ENCODE measurements at places on chromosomes 16 and 17.

DNA sequence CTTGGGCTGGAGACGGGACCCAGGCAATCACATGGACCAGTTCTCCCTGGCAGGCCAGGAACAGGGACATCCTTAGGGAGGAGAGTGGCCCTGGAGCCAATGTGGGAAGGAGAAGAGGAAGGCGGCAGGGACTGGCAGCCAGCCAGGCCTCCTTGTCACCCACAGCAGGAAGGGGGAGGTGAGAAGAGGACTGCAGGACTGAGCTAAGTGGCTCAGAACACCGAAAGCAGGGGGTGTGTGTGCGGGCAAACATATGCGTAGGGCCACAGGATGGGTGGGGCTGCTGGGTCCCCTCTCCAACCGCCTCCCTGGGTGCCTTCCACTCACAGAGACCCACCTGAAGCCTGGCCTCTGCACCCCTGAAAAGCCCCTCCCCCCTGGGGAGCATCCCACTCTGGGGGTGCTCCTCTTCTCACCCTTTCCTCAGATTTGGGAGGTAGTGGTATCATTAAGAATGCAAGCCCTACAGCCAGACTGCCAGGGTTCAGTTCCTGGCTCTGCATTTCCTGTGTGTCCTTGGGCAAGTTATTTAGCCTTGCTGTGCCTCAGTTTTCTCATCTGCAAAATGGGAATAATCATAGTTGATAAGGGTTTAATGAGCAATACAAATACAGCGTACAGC is 8.1 kb downstream of the PNMT start:
- no peak for DNase-seq

DNA sequence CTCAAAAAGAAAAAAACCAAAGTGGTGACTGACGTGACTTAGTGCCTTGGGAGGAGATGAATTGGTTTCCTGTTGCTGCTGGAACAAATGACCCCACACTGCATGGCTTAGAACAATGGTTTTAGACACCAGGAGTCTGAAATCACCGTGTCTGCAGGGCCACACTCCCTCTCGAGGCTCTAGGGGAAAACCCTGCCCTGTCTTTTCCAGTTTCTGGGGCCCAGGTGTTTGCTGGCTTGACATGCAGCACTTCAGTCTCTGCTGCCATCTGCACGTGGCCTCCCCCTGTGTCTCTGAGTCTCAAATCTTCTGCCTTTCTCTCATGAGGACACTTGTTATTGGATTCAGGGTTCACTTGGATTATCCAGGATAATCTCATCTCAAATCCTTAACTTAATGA is 323.8 kb upstream of the TNRC6C start:
- DNase-seq: no peak

DNA sequence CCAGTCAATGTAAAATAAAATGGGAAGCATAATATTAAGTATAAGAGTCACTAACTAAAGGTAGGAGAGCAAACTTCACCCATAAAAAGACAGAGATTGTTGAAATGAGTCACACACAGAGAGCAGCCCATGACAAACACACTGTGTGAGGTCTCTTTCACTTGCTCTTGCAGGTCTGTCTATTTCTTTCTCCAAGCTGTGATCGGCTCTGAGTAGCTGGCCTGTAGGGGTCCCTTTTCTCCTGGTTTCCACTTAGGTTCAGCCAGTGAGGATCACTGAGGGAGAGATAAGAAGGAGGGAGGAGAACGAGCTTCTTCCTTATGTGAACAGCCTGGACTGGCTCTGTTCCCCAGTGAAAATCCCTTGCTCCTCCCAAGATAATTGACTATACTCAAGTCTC is 133.7 kb upstream of the HS3ST3A1 start:
- DNase-seq: no peak

DNA sequence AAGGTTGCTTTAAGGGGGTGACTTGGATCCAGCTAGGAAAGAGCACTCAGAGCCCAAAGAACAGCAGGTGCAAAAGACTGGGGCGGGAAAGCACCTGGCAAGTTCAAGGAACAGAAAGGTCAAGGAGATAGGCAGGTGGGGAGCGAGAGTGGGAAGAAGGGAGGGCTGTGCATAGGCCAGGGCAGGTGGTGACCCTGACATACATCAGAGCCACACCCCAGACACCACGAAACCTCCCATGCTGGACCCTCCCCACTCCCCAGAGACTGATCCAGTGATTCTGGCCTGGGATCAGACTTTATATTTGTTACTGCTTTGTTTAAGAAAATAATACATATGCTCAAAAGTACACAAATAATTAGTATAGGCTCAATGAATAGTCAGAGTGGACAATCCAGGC is 48.5 kb upstream of the RBFOX3 start:
- DNase-seq: no peak

- DNase-seq: no peak
Observed at GRCh38 chr17:81710514-81711308, 1.4 kb upstream of the SLC25A10 start.

GRCh38 chr17:48610282-48611211 is at the start of gene HOXB7:
Gene HOXB7 (minus strand): TSS chr17:48611017. CDS start chr17:48610918, 99 bp downstream.
- no peak for DNase-seq

- peak; percentile 45 for DNase-seq
Observed at GRCh38 chr16:89574681-89575246, 794 bp upstream of the CPNE7 start.

- DNase-seq: no peak
Observed at GRCh38 chr17:73420897-73421296, 109.1 kb upstream of the CDC42EP4 start.

DNA sequence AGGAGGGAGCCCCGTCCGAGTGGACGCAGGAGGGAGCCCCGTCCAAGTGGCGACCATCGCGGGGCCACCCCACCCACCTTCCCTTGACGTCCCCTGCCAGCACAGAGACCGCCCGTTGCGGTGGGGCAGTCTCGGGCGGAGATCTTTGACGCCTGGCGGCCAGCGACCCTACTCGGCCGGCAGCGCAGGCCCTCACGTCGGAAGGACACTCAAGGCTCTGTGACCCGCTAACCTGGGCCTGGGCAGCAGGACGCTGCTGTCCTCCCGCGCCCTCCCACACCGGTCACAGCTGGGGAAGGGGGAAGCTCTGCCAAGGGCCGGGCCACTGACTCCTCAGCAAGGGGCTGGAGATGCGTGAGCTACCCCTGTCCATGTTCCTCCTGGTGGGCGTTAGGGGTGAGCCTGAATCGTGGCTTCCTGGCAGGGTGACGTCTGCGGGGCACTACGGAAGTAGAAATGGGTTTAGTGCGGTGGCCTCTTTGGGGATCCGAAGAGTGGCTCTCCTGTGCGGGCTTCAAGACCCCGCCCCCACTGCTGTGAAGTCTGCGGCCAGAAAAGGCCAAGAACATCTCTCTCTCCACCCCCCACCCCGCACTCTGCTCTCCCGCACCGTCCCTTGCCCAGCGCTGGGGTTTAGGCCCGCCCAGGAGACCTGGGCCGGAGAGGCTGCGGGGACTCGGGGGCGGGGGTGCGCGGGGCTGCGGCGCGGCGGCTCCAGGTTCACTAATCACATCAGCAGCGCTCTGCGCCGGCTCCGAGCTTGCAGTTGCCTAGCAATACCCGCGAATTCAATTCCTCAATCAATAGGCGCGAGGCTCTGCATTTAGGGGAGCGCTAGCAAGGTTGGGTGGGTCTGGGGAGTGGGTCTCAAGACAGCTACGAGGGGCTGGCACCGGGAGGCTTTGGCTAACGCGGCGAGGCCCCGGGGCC is 5.8 kb downstream of the CBX8 start:
- DNase-seq: no peak

- DNase-seq: no peak
Observed at GRCh38 chr16:80144191-80144590, 396.6 kb upstream of the DYNLRB2 start.

- no peak for DNase-seq
Observed at GRCh38 chr16:695355-696089, 5.3 kb upstream of the WDR24 start.

DNA sequence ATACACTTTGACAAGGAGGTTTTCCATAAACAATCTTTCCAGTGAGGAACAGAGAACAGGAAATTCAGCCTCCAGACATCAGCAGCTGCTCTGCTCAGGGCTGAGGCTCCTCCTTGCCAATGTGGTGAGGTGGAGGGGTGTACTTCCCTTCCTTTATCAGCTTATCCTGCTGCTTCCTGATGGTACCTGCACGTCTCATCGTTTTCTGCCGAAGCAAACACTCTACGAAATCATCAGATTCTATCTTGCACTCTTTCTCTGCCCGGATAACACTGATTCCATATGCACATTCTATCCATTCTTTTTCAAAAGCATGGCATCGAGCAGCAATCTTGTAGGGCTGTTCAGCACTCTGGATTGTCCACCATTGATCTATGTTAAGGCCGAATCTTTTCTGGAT is 15.4 kb upstream of the SEZ6 start:
- DNase-seq: no peak

DNA sequence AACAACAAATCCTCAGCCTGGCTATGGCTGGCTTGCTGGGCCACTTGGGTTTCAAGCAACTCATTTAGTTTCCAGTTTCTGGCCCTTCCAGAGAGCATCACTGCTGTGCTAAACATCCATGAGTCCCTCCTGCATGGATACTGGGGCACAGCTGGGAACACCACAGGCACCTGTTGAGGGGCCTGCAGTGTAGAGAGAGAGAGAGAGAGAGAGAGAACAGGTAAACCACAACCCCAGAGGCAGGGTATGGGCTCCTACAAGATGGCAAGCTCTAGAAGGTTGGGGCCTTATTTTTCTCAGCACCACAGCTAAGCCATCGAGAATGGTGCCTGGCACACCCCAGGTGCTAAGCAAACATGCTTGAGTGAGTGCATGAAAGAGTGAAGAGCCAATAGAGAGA is 120.3 kb downstream of the RBFOX3 start:
- no peak for DNase-seq

GRCh38 chr16:57178793-57179212 is 7.0 kb downstream of the PSME3IP1 start:
- no peak for DNase-seq

DNA sequence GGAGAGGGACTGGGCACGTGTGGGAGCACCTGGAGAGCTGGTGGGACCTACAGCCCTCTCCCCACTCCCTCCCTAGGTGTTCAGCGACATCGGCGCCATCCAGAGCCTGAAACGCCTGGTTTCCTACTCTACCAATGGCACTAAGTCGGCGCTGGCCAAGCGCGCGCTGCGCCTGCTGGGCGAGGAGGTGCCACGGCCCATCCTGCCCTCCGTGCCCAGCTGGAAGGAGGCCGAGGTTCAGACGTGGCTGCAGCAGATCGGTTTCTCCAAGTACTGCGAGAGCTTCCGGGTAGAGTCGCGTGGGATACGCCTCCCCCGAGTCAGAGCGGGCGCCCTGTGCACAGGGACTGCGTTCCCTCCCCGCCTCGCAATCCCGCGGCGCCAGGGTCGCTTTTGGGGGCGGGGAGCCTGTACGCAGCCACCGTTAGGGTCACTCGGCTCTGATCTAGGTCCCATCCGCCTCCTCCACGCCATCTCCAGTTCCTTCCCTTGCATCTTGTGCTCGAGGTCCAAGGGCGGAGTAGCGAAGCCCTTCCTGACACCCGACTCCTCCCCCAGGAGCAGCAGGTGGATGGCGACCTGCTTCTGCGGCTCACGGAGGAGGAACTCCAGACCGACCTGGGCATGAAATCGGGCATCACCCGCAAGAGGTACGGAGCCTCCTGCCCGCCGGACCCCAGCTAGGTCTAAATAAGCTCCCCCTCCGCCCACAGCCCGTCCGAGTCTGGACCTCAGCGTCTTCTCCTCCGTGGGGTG is 13.0 kb downstream of the SARM1 start:
- DNase-seq: no peak

GRCh38 chr16:78368121-78369102 is 269.0 kb downstream of the WWOX start:
- no peak for DNase-seq

- no peak for DNase-seq
Observed at GRCh38 chr17:44266402-44267164, 1.4 kb downstream of the SLC4A1 start.

DNA sequence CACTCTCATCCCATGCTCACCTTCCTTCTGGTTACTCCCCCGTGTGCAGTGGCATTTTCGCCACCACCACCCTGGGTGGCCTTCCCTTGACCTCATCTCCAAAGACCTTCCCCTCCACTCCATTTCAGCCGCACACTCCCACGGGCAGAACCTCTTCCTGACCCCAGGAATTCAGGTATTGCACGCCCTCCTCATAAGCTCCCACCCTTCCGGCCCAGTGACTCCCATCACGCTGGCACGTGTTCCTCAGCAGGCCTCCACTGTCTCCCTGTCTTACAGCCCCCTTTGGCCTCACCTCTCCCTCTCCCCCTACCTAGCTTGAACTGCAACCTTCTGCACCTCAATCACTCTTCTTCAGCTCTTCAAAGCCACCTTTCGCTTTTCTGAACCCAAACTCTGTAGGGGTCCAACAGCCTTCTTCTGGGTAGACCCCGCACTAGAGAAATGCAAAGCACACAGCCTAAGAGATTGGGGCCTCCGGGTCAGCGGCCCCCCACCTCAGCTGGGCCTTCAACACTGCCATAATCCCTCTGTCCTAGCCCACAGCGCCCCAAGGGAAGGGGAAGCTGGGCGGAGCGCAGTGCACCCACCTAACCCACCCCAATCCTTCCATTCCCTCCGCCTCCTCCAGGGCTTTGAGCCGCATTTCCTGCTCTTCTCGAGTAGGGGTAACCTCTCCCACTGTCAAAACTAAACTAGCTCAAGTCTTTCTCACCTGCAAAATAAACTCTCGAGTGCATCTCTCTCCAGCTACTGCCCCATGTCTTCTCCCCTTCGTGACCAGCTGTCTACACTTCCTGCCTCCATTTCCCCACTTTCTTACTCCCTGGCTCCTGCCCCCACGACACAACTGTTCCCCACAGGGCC is 1.7 kb upstream of the TMEM97 start:
- no peak for DNase-seq

- no peak for DNase-seq
Observed at GRCh38 chr17:2745317-2746037, 4.0 kb downstream of the CCDC92B start.

DNA sequence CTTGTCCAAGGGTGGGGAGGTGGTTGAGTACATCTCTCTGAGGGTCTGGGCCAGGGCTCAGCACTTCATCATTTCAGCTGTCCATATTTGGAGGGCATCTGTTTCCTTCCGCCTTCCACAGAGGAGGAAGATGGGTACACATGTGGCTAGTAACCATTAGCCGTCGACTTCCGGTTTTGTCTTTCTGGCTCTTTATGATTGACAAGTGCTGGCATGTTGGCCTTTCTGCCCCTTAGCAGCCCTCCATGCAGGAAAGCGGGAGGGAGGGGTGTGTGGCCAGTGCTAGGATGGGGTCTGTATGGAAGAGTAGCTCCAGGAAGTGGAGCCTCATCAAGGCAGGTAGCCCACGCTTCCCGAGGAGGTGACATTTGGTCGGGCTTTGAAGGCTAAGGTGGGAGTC is 69.6 kb downstream of the RAI1 start:
- DNase-seq: peak; percentile 40

GRCh38 chr17:47289302-47289701 is 34.5 kb upstream of the EFCAB13 start:
- DNase-seq: no peak

GRCh38 chr17:35119370-35120165 is at the start of gene RAD51D:
Gene RAD51D (minus strand): TSS chr17:35119860. CDS start chr17:35119613, 247 bp downstream.
- peak; percentile 91 for DNase-seq

Measured in memory B cell (primary cell).